ENCODE measurements at places on chromosomes 5 and 9.
A peak's percentile ranks its signal among the peaks of the same experiment; 100 is the strongest.

GRCh38 chr9:38285236-38285635 is 107.3 kb upstream of the ALDH1B1 start:
- DNase-seq, result no peak

DNA sequence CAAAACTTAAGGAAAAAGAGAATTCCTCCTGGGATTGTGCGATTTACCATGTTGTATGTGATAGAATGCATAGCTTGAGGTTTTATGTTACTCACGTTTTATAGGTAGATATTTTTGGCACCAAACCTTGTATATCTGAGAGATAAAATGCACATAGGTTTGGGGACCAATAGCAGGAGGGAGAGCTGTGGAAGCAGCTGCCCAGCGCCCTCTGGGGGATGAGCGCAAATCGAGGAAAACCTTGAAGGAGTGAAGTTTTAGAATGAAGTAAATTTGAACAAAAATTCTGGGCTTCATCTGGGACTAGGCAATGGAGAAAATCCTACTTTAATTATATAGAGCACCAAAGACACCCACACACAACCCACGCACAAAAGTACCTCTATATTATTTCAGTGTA is 197.0 kb downstream of the ADCY2 start:
- no peak for DNase-seq

DNA sequence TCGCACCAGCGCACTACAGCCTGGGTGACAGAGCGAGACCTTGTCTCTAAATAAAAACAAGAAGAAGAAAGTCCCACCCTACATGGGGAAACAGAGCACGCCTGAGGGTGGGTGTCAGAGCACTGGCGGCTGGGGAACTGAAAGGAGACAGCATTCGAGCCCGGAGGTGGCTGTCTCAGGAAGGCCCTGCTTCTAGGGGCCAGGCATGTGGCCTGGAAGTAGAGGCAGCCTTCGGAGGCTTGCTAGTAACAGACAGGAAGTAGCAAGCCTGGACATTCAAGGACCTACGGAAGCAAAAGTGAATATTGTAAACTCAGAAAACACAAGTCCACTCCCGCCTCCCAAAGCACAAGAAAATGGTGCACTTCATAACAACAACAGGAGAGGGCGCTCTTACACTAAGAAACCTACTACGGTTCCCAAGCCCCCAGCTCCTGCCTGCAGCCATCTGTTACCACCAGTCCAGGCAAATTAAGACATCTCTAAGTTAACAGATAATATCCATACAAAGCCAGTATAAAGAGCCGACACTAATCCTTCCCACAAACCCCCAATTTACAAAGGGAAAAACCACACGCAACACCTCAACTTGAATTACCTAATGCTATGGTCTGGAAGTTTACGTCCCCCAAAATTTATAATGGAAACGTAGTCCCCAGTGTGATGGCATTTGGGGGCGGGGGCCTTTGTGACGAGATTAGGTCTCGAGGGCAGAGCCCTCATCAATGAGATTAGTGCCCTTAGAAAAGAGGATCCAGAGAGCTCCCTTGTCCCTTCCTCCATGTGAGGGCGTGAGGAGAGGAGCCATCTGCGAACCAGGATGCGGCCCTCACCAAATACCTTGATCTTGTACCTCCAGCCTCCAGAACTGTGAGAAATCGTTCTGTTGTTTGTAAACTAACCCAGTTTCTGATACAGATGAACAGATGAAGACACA is 7.7 kb downstream of the RASGEF1C start:
- DNase-seq, result no peak

- no peak for DNase-seq
Observed at GRCh38 chr5:142667831-142668230, 18.1 kb downstream of the FGF1 start.

DNA sequence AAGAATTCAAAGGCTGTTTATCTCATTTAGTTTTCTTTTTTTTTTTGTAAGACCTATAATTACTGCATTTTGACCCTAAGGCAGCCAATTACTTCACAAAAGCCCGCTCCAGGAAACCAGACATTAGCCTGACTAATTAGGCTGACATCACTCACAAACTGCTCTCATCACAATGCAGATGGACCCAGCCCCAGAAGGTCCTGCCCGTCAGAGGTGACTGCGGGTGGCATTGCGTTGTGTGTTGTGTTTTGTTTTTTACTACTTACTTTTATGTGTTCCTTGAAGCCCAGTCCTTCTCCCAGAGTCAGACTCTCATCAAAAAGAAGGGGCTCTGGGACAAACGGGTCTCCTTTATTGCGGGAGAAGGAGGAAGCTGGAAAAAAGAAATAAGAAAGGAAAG is 172.2 kb downstream of the HSD17B3 start:
- DNase-seq, result no peak

DNA sequence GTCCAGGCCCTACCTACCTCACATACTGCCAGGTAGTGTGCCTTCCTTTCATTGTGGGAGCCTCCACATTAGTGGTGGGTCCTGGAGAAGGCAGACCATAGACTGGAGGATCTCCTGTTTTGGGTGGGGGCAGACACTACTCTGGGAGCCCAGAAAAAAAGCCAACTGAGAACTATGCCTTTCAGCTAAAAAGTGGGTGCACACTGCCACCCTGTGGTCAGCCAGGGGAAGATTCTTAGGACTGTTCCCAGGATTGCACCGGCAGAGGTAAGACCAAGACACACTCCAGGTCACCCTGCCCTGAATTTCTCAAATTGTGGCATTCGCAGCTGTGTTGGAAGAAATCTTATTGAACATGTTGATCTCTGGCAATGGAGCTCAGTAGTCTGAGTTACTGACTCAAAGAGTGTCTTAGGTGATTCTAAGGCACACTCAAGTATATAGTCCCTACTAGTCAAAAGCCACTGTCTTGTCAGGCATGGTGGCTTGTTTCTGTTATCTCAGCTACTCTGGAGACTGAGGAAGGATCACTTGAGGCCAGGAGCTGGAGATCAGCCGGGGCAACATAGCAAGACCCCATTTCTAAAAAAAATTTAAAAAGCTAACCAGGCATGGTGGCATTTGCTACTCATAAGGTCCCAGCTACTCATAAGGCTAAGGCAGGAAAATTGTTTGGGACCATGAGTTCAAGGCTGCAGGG is 3.6 kb downstream of the SIGMAR1 start:
- peak; percentile 52 for DNase-seq

DNA sequence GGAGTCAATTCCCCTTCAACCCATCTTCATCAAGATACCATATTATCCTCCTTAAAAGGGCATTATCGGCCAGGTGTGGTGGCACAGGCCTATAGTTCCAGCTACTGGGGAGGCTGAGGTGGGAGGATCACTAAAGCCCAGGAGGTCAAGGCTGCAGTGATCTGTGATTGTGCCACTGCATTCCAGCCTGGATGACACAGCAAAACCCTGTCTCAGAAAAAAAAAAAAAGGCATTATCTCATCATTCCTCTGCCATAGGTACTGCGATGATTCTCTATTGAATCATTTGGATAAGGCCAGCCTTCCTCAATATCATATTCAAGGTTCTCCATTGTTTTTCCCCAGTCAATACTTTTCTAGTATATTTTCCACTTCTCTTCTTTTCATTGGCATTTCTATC is 39.2 kb upstream of the RAB3C start:
- DNase-seq, result no peak

DNA sequence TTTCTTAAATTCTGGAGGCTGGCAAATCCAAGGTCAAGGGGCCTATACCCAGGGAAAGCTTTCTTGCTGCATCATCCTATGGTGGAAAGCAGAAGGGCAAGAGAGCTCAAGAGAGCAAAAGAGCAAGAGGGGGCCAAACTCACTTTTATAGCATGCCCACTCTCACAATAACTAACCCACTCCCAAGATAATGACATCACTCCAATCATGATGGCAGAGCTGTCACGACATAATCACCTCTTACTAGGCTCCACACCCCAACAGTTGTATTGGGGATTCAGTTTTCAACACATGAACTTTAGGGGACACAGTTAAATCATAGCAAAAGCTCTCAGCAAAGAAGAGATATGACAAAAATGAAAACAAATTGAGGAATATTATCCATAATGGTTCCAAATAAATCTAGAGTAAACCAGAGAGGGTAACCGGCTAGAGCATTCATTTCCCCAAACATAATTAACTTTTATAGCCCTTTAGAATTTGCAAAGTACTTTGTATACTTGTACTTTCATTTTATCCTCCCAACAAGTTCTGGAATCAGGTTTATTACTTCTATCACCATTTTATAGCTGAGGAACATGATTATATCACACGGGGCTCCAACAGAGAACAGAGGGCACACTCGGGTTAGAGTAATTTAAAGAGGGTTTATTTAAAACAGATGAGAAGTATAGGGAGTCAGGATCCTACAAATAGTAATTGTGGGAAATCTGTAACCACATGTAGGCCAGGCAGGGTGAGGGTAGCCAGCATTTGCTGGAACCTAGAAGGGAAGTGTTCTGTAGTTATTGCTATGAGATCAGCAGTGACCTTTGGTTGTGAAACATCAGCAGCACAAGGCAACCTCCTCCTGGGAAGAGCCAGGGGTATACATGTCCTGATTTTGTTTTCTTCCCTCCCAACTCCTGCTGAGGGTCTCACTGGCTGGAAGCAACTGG is 7.2 kb upstream of the TARS1 start:
- no peak for DNase-seq

DNA sequence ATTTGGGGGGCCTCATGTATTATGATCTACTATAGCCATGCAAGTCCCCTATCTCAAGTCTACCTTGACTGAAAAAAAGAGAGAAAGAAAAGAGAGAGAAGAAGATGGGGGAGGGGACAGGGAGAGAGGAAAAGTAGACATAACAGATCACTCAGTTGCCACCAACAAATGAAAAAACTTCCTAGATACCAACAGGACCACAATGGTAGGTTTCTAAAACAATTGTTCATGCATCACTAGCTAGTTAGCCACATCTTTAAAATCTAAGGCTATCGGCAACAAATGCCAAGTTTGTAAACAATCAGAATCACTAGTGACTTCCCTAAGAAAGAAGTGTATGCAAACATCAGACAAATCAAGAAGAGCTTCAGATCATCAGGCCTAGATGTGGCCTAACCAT is 328.2 kb downstream of the BNC2 start:
- DNase-seq, result no peak

DNA sequence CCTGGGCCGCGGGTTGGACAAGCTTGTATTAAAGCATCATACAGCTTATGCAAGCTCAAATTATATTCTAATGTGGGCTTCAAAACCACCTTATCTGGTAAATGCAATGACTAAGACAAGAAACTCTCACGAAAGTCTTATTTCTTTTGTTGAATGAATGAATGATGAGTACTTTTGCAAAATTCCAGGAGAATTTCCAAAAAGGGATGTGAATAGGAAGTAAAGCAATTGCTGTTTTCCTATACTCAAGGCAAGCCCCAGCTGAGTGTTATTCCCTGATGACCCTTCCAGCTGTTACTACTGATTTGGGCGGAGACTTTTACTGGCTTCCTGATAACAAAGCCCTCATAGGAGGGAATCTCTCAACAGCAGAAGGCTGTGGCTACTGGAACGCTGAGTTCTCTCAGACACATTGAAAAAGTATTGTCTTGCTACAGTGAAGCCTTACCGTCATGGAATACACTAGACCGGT is 162.8 kb downstream of the SREK1 start:
- no peak for DNase-seq

DNA sequence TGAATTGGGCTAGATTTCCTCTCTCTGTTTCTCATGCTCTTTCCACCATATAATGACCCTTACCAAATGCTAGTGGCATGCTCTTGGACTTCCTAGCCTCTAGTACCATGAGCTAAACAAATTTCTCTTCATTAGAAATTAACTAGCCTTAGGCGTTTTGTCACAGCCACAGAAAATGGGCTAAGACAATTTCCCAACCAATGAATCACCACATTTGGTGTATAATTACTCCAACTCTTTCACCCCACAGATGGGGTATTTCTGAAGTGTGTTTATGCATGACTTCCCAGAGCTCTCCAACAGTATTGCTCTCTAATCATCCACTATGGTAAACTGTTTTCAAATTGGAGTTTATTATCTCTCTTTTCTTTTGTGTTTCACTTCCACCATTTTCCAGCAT is 1041.1 kb upstream of the COX7C start:
- DNase-seq, result no peak

DNA sequence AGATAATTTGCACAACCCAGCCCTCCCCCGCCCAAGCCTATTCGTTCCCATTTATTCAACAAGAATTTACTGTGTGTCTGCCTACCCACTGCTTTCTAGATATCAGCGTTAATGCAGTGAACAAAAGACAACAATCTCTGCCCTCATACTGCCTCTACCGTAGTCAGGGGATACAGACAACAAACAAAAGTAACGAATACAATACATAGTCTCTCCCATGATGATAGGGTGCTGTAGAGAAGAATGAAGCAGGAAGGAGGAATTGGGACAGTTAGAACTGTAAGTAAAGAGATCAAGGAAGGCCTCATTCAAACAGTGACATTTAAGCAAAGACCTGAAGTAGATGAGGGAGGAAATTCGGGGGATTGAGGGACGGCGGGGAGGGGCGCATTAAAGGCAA is 1.7 kb downstream of the GFM2 start:
- no peak for DNase-seq

Measured in activated T-helper 1 cell treated with anti-CD3 and anti-CD28 coated beads, Interleukin-2, amount 50 U/mL, for 16 hours (primary cell).